ENCODE measurements at places on chromosomes 3 and 15. TPM values are rescaled to one million over a fixed set of nuclear protein-coding genes. Genes with fewer than 3 reads are reported as not detected.

TRIP4 gene
- polyA plus RNA-seq, result 28.6 TPM

DNA sequence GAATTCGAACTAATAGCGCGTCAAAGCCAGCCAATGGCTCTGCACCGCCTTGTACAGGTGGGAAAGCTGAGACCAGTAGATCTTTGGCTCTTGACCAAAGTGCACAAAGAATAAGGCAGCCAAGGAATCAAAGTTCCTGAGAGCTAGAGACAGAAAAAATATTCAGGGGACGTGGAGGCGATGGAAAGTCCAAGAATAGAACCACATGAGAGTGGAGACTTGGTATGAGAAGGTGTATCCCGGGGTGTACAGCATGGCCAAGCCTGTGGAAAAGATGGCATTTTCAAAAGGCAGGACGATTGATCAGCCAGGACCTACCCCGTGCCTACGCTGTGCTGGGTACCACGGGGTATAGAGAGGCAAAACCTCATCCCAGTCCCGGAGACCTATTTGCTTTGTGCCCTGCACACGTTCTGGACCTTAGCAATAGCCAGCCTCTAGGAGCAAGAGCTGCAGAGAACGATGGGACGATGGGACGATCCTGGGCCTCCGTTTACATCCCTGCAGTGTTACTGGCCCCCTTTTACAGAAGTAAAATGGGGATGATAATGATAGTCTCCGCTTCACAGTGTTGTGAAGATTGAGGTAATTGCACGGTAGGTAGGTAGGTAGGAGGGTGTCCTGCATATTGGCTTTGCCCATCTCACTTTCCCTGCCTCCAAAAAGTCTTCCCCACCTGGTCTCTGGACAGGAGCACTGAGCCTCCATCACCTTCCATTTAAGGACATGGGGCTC is 583 bp upstream of the RBSN start:
- no peak for DNase-seq

GRCh38 chr3:188343894-188344293 is 189.9 kb downstream of the LPP start:
- no peak for DNase-seq

CCR2 gene
- 0.58 TPM for polyA plus RNA-seq

DNAJB8 gene
- polyA plus RNA-seq, result not detected

- no peak for DNase-seq
Observed at GRCh38 chr3:194051366-194052149, 84.4 kb upstream of the HES1 start.

SH3BP5 gene
- polyA plus RNA-seq, result 31.9 TPM

DNA sequence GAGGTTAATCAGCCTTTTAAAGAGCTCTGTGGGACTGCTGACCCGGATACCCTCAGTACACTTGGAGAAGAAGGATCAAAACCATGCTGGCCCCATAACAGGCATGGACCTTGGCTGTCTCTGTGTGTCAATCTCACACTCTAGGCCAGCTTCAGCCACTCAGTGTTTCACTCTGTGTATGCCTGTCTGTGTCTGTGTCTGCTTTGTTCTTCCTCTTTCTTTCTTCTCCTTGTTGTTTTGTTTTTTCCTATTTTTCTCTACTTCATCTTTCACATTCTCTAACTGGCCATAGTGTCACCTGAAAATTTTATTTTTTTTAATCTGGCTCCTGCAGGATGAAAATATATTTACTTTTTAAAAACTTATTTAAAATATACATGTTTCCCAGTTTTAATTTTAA is 51.1 kb downstream of the SERP1 start:
- no peak for DNase-seq

DNA sequence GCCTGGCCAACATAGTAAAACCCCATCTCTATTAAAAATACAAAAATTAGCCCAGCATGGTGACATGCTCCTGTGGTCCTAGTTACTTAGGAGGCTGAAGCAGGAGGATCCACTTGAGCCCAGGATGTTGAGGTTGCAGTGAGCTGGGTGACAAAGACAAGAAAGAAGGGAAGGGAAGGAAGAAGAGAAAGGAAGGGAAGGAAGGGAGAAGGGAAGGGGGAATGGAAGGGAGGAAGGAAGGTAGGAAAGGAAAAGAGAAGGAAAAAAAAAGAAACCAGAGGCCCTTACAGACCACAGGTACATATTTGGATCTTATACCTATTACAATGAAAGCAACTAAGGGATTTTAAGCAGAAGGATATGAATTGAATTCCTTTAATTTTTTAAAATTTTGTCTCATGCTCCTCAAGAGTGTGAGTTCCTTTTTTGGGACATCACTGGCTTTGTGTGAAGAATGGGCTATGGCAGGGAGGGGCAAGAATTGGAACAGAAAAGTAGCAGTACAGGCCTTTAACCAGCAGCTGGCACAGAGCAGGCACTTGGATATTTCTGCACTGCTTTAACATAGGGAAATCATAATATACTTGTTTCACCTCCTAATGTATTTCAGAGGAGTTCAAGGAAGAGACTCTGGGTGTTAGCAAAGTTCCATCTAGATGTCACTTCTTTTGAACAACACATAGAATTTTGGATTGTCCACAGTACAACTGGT is 7.9 kb downstream of the RAB27A start:
- no peak for DNase-seq

GRCh38 chr15:86849136-86849535 is 769.5 kb downstream of the AGBL1 start:
- DNase-seq, result no peak

DNA sequence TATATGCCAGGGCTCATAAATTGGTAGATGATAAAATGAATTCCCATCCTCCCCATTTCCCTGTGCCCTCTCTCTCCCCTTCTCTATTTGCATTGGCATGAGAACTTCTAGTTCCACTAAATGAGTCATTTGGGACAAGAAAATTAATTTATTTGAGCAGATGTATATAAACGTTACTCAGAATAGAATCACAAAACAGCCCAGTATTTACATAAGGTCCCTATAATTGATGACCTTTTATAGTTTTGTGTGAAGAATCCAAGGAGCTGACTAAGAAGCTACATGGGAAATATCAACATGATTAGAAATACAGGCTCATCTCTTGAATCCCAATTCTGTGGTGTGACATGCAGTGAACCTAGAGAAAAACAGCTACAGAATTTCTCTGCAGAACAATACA is 617.7 kb upstream of the NR2F2 start:
- DNase-seq, result no peak

DNA sequence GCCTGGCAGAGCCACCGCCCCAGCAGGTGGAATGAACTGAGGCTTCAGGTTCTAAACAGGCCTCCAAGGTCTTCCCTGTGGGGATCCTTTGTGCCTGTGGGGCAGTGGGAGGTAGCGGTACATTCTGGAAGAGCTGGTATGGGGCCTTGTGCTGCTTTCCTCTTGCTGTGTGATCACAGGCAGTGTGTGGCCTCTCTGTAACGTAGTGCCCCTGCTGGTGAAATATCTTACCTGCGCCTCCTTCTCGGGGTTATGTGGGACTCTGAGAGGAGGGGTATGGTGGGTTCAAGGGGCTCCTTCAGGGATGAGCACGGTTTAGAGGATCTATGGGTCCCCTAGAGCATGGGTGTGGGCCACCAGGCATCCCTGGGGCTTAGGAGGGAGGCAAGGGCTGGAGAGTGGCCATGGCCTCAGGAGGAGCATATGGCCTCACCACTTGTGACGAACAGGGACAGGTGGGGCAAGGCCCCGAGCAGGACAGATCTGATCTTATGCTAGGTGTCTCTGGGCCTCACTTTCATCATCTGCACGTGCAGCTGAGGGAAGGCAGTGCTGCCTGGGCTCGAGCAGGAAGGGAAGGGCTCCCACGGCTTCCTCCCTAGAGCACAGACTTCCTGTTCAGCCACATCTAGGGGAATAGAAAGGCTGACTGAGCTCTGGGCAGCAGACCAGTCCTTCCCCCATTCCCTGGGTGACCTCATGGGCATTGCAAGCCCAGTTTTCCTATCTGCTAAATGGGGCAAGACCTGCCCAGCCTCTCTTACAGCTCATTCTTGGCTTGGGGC is 1.9 kb upstream of the ALS2CL start:
- DNase-seq, result peak; percentile 54

GRCh38 chr3:152121270-152121636 is 147.5 kb upstream of the MBNL1 start:
- DNase-seq, result no peak

DNA sequence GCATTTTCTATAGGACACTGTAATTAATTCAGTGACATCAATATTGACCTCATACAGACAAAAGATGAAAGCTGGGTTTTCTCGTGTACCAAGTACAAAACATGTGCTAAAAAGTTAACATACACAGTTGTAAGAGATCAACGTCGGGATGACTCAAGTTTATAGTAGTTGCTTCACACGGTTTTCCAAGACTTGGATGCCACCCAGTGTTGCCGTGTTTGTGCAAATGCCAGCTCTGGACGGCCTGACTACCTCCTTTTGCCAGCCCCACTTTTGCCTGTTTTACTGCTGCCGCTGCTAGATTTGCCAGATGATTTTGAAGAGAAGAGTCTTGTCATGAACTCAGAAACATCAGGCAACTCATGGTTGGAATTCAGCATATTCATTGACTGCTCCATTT is 17.6 kb downstream of the EMC7 start:
- no peak for DNase-seq

ZKSCAN7 gene
- 7.3 TPM for polyA plus RNA-seq

DNA sequence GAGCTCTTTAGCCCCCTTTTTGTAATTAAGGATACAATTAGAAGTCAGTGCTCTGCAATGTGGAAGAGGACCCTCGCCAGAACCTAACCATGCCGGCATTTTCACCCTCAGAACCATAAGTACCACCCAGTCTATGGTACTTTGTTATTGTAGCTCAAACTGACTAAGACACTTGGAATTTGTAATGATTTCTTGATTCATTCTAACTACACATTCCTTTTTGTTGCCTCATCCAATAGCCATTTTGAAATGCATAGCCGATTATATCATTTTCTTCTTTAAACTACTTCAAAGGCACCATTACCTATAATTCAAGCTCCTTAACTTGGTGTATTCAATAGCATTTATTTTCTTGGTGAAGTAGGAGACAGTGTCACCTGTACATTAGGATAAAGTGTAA is 61.4 kb downstream of the GLB1 start:
- DNase-seq, result no peak

FHIT gene
- polyA plus RNA-seq, result 5.5 TPM

DNA sequence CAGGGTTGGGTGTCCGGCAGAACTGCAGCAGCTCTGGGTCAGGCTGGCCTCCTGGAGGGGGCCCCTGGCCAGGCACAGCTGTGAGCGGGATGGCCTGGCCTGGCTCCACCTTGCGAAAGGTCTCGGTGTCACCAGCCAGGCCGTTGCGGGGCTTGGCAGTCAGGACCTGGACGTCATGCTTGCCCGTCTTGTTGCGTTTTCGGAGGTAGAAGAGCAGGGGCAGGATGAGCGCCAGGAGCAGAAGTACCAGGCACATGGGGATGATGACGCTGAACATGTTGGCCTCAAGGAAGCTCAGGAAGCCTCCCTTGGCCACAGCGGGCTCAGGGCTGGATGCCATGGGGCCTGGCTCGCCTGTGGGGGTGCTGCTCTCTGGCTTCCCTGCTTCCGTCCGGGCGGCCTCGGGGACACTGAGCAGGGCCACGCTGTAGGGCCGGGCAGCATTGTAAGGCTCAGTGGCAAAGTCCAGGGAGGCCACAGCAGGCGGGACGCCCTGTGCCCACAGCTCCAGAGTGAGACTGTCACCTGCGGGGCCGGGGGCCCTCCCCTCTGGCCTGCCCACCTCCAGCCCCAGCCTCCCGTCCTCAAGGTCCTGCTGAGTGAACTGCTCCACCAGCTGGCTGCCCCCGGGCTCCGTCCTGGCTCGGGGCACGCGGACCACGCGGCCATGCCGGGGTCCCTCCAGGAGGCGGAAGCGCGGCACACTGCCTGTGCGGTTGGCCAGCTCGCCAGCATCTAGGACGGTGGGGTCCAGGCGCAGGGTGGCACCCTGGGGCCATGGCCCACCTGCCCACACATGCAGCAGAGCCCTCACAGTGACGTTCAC is 28.1 kb downstream of the SNX33 start:
- DNase-seq, result no peak
